Stimulated activated CD8-positive, alpha-beta memory T cell treated with anti-CD3 and anti-CD28 coated beads, Interleukin-2, amount 100 ng/mL, for 1 hour (primary cell): ENCODE measurements at places on chromosomes 3 and 15.

- no peak for DNase-seq
Measured at GRCh38 chr15:42069496-42070278, 24.7 kb downstream of the PLA2G4D start.

GRCh38 chr15:70514251-70514650 lies 249.1 kb downstream of the UACA start:
- no peak for DNase-seq

DNA sequence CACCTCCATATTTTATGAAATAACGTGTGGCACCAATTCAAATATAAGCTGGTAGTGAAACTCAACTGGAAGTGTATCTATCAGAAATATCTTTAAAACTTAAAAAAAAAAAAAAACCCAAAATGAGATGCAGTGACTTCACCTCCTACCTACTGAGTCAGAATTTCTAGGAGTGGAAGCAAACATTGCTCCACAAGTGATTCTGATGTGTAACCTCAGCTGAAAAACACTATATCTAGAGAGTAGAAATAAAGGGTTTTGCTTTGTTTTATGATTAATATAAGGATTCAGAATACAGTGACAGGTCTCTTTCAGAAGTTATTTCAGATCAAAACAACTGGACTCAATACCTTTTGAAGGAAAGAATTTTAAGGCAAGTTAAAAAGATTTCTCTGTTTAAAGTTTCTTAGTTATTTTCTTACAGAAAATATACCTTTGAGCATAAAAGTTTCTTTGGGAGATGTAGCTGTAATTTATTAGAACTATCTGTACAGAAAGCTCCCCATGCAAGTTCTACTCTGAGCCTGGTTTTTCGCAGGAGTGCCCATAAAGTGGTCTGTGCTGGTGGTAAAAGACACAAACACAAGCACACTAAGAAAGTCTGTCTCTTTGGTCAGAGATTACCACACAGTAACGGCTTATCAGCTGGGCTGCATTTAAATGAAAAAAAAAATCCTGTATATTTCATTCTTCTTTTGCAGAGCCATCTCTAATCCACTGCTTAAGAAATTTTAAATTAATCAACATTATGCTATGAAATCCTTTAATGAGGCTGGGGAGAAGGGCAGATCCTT lies 59.9 kb upstream of the PPIB start:
- no peak for DNase-seq

GRCh38 chr15:78999636-79000035 lies 54.8 kb upstream of the CTSH start:
- no peak for DNase-seq

DNA sequence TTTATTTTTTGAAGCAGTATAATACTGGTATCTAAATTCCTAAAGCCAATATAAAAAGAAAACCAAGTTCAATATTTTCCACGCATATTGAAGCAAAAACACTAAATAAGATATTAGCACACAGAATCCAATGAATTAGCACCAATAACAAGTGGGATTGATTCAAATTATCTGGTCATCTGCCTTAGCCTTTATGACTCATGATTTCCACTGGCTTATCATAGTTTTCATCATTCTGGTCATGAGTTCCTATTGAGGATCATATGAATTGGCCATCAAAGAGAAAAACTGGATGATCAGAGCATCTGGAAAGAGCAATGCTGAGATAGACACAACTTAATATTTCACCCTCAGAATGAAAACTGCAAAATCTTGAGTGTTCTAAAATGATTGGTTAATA lies 809.9 kb downstream of the MCTP2 start:
- no peak for DNase-seq
